ENCODE measurements at places on chromosomes 6 and 20. TPM values are rescaled to one million over a fixed set of nuclear protein-coding genes. Genes with fewer than 3 reads are reported as not detected.

DNA sequence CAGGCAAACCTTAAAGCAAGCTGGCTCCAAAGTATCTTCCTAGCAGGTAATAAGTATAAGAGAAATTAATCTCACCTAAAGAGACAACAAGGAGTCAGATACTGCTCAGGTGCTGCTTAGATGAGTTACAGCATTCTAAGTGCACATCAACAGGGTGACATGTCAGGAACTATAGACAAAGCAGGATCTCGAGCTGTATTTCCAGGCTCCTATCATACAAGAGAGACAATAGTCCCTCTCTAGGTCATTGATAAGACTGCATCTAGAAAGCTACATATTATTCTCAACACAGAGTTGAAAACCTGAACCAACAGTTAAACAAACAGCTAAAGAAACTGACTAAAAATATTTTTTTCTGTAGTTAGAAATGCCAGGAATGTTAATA, 3.9 kb downstream of the PTPRK start:
- no peak for DNase-seq

- no peak for DNase-seq
These were observed 588.4 kb upstream of the BTBD3 start for GRCh38 chr20:11329271-11329670.

GRCh38 chr6:82066991-82067411, 180.5 kb downstream of the IBTK start:
- DNase-seq: no peak

DNA sequence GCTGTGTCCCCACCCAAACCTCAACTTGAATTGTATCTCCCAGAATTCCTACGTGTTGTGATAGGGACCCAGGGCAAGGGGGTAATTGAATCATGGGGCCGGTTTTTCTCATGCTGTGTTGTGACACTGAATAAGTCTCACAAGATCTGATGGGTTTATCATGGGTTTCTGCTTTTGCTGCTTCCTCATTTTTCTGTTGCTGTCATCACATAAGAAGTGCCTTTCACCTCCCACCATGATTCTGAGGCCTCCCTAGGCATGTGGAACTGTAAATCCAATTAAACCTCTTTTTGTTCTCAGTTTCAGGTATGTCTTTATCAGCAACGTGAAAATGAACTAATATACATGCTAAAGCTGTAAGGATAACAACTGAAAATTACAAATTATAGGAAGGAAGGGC, 88.3 kb downstream of the CDYL start:
- no peak for DNase-seq

GRCh38 chr6:70112716-70113115, 190.2 kb downstream of the COL9A1 start:
- no peak for DNase-seq

- no peak for DNase-seq
These were observed 804.1 kb upstream of the CITED2 start for GRCh38 chr6:140178520-140178919.

DNA sequence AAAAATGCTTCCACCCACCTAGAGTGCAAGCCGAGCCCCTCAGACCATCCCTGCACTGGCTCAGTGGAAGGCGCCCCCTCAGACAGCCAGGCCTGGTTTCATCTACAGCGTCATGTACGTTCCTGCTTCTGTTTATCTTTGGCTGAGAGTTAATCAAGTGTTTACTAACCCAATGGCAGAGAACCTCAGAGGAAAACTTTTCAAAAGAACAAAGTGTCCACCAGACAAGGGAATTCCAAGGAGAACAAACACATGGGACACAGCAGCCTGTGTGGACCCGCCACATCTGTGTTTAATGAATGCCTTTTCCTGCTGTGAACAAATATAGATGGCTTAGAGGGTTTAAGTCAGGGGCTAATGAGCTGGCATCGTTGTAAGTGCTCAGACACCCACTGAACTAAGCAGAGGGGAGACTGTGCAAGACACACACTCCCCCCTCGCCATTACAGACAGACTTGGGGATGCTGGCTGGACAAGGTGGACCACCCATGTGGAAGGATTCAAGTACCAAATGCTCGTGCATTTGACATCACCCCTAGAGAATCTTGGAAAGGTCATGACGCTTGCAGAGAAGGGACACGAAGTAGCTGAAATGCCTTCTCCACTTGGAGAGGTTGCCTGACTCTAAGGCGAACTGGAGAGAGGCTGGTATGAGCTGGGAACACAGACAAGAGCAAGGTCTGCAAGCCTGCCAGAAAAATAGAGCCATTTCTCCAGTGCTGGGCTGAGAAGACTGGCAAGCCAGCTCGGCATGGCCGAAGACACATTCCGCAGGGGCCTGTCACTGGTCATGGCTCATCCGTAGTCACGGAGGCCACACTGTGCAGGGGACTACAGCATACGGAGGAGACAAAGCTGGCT, 53.5 kb upstream of the NXT1 start:
- DNase-seq: no peak

DNA sequence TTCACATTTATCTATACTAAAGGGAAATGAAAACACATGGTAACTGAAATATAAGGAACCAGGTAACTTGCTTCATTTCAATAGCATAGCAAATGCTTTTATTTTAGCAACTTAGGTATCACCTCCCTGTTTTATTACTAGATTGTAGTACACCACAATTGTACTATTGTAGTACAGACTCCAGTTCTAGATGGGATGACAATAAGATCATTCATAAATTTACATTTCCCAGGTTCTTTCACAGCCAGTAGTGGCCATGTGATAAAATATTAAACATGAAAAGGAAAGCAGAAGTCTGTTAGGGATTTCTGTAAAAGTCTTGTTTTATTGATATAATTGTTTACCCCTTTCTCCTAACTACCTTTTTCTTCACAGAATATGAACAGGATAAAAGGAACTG, 97.2 kb downstream of the LMBRD1 start:
- DNase-seq: no peak

GRCh38 chr6:7201732-7202541, 94.2 kb downstream of the RREB1 start:
- no peak for DNase-seq

DNA sequence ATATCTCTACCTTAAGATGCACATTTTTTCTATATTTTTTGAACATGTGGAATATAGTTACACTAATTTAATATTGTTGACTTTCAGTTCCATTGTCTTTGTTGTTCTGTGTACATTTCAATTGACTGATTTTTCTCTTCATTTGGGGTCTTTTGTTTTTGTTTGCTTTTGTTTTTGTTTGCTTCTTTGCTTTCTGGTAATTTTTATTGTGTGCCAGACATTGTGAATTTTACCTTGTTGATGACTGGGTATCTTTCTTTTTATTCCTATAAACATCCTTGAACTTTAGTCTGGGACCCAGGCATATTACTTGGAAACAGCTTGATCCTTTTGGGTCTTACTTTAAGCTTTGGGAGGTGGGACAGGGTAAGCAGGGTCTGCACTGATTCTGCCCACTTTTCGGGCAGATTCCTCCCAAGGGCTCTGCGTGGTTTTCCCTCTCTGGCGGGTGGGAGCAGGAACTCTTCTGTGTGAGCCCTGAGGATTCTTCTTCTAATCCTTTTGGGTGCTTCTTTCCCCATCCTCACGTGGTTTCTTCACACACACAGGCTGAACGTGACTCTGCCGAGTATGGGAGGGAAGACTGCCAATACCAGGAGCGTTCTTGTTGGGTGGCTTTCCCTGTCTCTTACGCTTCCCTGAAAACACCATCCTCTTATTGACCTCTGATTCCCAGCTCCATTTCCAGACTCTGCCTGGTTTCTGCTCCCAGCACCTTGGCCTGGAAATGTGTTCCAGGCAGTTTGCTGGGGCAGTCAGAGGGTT, 200.5 kb downstream of the ARID1B start:
- no peak for DNase-seq

GRCh38 chr6:97394160-97394748, 111.2 kb upstream of the MMS22L start:
- peak; percentile 10 for DNase-seq

- DNase-seq: no peak
These were observed 76.0 kb downstream of the MKKS start for GRCh38 chr20:10357974-10358373.

DNA sequence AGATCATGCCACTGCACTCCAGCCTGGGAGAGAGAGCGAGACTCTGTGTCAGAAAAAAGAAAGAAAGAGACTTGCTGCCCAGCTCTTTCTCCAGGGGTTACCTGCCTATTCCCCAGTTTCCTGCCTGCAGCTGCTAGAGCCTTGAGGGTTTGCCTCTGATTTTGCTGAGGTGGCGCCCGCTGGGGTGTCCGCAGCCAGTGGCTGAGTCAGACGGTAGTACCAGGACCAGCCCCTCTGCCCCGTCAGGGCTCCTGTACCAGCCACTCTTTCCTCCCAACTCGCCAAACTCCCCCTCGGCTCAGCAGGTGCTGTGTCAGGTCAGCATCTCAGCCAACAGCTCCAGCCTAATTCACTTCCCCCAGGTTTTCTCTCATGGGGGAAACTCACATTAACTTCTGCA, 7.4 kb upstream of the LSM14B start:
- no peak for DNase-seq

- DNase-seq: no peak
These were observed 58.3 kb downstream of the CARMIL1 start for GRCh38 chr6:25337431-25337830.

DNA sequence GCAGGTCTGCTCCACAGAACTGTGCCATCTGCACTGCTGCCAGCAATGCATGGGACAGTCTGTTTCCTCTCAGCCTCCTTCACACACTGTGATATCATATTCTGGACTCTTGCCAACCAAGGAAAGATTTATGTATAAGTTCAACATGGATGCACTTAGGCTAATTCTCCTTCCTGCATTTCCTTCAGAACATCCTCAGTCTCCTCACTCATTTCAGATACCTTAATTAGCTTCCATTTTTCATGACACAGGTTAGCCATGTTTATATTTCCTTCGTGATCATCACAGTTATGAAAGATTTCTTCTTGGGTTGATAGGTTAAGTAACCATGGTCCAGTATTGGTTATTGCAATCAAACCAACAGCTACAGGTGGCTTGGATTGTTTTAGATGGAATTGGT, 46.4 kb upstream of the DDR1 start:
- DNase-seq: no peak

DNA sequence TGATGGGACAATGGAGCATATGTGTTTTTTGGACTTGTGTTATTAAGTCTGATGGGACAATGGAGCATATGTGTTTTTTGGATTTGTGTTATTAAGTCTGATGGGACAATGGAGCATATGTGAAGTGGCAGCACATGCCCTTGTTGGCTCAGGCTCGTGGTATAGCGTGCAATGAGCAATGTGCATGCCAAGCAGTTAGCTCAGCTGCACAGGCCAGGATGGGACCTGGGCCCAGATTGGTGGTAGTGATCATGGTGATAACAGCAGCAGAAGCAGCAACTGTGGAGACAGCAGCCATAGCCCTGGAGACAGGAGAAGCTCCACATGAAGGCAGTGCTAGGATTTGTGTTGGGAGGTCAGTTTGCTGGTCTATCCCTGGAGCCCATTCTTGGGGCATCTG, 61.1 kb downstream of the IL20RA start:
- DNase-seq: no peak

GRCh38 chr20:19593762-19594161, 164.3 kb upstream of the RIN2 start:
- no peak for DNase-seq

DNA sequence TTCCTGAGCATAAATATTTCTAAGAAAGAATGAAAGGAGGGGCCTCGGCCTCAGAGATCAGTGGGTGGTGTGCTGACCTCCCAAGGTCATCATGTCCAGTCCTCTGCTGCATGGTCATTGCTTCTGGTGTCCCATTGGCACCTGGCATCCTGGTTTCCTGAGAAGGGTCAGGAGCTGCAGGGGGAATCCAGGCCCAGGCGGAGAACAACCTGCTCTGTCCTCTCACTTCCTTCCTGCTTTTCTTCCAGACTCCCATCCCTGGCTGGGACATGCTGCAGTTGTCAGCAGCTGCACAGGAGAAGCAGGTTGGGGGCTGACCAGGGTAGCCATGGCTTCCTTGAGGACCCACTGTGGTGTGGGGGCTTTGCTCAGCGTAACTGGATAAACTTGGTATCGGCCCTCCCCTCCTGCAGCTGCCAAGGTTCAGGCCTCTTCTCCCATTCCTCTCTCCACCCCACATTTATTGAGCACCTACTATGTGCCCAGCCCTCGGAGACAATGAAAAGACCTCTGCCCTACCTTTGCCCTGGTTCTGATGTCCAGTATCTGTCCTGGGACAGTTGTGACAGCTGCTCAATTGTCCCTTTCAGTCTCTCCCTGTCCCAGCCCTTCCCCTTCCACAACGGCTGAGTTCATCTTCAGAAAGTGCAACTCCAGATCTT, 155.2 kb downstream of the CEBPB start:
- no peak for DNase-seq

DNA sequence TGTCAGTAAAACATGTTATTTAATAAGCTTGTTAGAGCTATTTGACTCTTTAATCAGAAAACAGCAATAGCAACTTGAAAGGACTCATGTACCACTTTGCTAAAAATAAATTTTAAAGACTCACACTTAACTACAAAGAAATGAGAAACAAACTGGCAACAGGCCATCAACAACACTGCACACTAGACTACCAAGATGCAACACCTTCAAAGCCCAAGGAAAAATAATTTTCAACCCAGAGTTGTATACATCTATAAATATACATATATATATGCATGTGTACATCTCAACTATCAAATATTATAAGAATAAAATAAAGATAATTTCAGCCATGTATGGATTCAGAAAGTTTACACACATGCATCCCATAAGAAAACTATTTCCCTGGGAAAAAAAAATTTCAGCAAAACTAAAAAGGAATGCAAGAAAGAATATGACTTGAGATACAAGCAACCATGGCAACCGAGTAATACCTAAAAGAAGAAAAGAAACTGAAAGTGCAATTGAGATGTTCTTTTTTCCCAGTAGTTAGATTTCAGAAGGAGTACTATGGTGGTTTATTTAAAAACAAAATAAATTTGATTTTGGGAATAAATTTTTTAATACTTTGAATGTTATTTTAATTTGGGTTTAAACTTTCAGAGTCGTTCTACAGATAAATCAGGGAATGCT, 303.8 kb downstream of the UBE3D start:
- DNase-seq: no peak

DNA sequence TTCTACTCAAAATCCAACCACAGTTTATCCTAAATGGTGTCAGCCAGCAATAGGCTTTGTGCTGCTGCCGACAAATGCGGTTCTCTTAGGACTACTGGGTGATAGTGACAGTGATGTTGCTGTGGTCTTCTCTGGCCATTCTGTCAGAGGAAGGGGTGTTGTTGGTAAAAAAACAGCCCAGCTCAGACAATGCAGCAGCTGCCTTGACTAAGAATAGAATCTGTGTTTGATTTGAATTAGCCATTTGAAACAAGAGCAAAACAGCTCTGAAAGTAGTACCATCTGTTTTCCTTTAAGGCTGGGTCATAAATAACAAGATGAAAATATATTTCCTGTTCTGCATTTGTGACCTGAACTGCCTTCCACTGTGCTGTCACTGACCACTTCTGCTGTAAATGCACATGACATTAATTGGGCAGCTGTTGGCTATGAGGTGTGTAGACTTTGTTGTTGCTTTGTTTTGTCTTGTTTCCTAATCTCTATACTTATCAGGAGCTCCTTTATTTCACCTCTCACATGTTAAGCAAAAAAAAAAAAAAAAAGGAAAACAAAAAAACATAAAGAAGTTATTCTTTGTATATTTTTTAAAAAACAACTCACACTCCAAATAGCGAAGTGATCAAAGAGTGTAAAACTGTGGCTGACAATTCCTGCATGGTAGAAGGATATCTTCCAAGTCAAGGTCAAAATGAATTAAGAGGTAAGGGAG, 497.8 kb upstream of the ARID1B start:
- no peak for DNase-seq

NOX3 gene
- polyA plus RNA-seq: not detected

CALHM5 gene
- polyA plus RNA-seq: 0.12 TPM

MEI4 gene
- not detected for polyA plus RNA-seq

PDYN gene
- polyA plus RNA-seq: not detected

HCRTR2 gene
- not detected for polyA plus RNA-seq

GOPC gene
- polyA plus RNA-seq: 33.0 TPM

MAPK14 gene
- polyA plus RNA-seq: 19.9 TPM

All from A549 (cell line).